ENCODE measurements at places on chromosomes 2 and 18. TPM values are rescaled to one million over a fixed set of nuclear protein-coding genes. Genes with fewer than 3 reads are reported as not detected.

- peak; percentile 45 for DNase-seq
- peaks cover 30% of the 10 kb centered on the region for H3K4me1 ChIP-seq
- H3K4me3 ChIP-seq, result no peak overlapping the region
- no peaks in the 10 kb centered on the region for H3K36me3 ChIP-seq
- H3K27me3 ChIP-seq, result no peaks in the 10 kb centered on the region
Measured at GRCh38 chr2:201419057-201419635, 32.1 kb downstream of the TRAK2 start.

- H3K4me1 ChIP-seq, result no peaks in the 10 kb centered on the region
- peak overlapping the region; percentile 86 for H3K4me3 ChIP-seq
- no peaks in the 10 kb centered on the region for H3K36me3 ChIP-seq
- DNase-seq, result no peak
Measured at GRCh38 chr18:63936932-63937393, 12.1 kb upstream of the HMSD start.

Gene FBXO48
- 0.38 TPM for total RNA-seq

GRCh38 chr2:136582628-136583205 lies 182.6 kb upstream of the THSD7B start:
- DNase-seq, result peak; percentile 6
- H3K27ac ChIP-seq, result no peak overlapping the region
- no peak overlapping the region for H3K4me3 ChIP-seq
- no peaks in the 10 kb centered on the region for H3K36me3 ChIP-seq

GRCh38 chr2:215737477-215737876 lies 275.9 kb downstream of the MREG start:
- peaks cover 18% of the 10 kb centered on the region for H3K4me1 ChIP-seq
- peak overlapping the region; percentile 61 for H3K27ac ChIP-seq
- DNase-seq, result no peak
- H3K4me3 ChIP-seq, result no peak overlapping the region

GRCh38 chr2:20563251-20563650 lies 87.6 kb downstream of the HS1BP3 start:
- H3K27ac ChIP-seq, result no peak overlapping the region
- no peak overlapping the region for H3K4me3 ChIP-seq
- no peaks in the 10 kb centered on the region for H3K36me3 ChIP-seq
- H3K27me3 ChIP-seq, result no peaks in the 10 kb centered on the region

Gene LYG1
- total RNA-seq, result not detected

GRCh38 chr2:74857215-74857614 lies 23.3 kb downstream of the HK2 start:
- peaks cover 7% of the 10 kb centered on the region for H3K4me1 ChIP-seq
- no peak for DNase-seq
- H3K27ac ChIP-seq, result no peak overlapping the region
- peaks cover 31% of the 10 kb centered on the region for H3K36me3 ChIP-seq

GRCh38 chr2:144946263-144946662 lies 426.3 kb upstream of the ZEB2 start:
- H3K36me3 ChIP-seq, result no peaks in the 10 kb centered on the region
- no peak overlapping the region for H3K27ac ChIP-seq
- H3K4me1 ChIP-seq, result peaks cover 41% of the 10 kb centered on the region
- peak; percentile 9 for DNase-seq
- H3K27me3 ChIP-seq, result no peaks in the 10 kb centered on the region

Gene CFC1
- total RNA-seq, result not detected

Gene CDH2
- 165 TPM for total RNA-seq

- H3K27ac ChIP-seq, result no peak overlapping the region
- H3K27me3 ChIP-seq, result no peaks in the 10 kb centered on the region
- no peaks in the 10 kb centered on the region for H3K4me1 ChIP-seq
Measured at GRCh38 chr2:58407487-58407886, 166.4 kb upstream of the FANCL start.

Gene ALPI
- total RNA-seq, result not detected

- no peaks in the 10 kb centered on the region for H3K4me1 ChIP-seq
- DNase-seq, result no peak
- H3K27me3 ChIP-seq, result no peaks in the 10 kb centered on the region
- no peak overlapping the region for H3K27ac ChIP-seq
- no peak overlapping the region for H3K4me3 ChIP-seq
Measured at GRCh38 chr18:1092228-1092627, 187.6 kb downstream of the ADCYAP1 start.

GRCh38 chr2:191108331-191108730 lies 42.5 kb downstream of the STAT4 start:
- H3K36me3 ChIP-seq, result no peaks in the 10 kb centered on the region
- H3K27ac ChIP-seq, result no peak overlapping the region
- no peak for DNase-seq

DNA sequence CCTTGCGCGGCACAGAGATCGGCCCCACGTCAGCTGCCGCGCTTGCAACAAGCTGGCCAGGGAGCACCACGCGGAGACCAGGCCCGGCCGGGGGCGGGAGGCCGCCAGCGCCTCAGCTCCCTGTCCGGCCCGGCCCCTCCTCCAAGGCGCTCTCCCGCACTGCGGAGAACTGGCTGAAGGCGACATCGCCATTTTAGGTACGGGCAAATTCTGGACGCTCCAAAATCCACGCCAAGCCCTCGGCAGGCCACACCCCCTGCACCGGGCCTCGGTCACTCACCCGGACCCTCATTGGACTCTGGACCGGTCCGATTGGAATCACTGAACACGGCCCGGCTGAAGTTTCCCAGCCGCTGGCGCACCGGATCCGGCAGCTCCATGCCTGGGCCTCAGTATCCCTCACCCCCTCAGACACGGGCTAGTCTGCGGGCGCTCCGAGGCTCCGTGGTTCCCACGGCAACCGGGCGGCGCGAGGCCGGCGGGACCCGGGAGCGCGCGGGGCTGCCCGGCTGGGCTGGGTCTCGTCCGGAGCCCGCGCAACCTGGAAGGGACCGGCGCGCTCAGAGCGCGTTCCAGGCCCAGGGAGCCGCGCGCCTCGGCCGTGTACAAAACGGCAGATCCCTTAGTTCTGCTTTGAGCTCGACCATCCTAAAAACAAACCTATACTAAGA lies at the start of gene TMEM17:
TSS of gene TMEM17 (minus strand) at position 446 of the 671 bp plus-strand sequence. CDS start at position 380, 66 bp downstream.
- H3K4me1 ChIP-seq, result peaks cover 25% of the 10 kb centered on the region
- H3K36me3 ChIP-seq, result no peaks in the 10 kb centered on the region
- peak within 1 kb of the TSS; percentile 80 for H3K4me3 ChIP-seq
- peak; percentile 95 for DNase-seq
- peak within 1 kb of the TSS; percentile 80 for H3K27ac ChIP-seq

DNA sequence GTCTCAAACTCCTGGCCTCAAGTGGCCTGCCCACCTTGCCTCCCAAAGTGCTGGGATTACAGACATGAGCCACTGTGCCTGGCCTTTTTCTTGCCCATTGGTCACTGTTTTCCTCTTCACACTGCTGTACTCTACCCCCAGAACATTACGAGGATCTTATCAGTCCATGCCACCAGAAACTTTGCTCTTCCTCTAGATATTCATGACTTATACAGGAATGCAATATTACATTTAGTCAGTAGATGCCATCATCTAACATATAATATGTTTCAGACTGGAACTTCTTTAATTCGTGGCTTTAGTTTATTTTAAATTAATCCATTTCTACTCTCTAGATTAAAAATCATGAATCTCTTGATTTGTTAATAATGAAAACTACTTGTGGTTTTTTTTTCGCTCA lies 135.5 kb downstream of the COMMD1 start:
- no peaks in the 10 kb centered on the region for H3K27me3 ChIP-seq
- H3K27ac ChIP-seq, result no peak overlapping the region
- H3K36me3 ChIP-seq, result no peaks in the 10 kb centered on the region
- no peak overlapping the region for H3K4me3 ChIP-seq
- peaks cover 11% of the 10 kb centered on the region for H3K4me1 ChIP-seq

- no peaks in the 10 kb centered on the region for H3K4me1 ChIP-seq
- no peaks in the 10 kb centered on the region for H3K36me3 ChIP-seq
- H3K4me3 ChIP-seq, result no peak overlapping the region
- no peak overlapping the region for H3K27ac ChIP-seq
- DNase-seq, result no peak
Measured at GRCh38 chr2:151918308-151918707, 90.1 kb upstream of the ARL5A start.

Gene DRC1
- total RNA-seq, result not detected

DNA sequence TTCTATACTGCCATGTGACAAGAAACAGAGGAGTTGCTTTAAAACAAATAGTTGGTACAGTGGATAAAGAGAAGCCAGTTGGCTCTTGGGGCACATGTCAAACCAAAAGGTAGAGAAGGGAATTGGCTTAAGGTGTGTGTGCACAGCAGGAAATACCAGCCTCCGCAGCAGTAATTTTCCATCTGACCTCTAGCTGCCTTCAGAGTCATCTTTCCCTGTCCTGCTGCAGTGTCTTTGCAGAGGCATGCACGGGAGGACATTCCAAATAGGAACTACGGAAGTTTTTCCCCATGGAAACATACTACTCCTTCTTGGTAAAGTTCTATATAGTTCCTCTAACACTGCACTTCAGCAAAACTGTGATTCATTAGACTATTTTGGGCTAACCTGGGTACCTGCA lies 99.5 kb downstream of the RAB3GAP1 start:
- H3K27ac ChIP-seq, result no peak overlapping the region
- H3K4me3 ChIP-seq, result no peak overlapping the region
- no peak for DNase-seq
- H3K36me3 ChIP-seq, result peaks cover 60% of the 10 kb centered on the region

GRCh38 chr2:3465844-3466481 lies 53.4 kb downstream of the ADI1 start:
- no peaks in the 10 kb centered on the region for H3K27me3 ChIP-seq
- DNase-seq, result peak; percentile 97
- H3K36me3 ChIP-seq, result no peaks in the 10 kb centered on the region
- H3K4me3 ChIP-seq, result 0 out of 2 replicates have a peak overlapping the region, but pooled peaks have one; percentile 14

DNA sequence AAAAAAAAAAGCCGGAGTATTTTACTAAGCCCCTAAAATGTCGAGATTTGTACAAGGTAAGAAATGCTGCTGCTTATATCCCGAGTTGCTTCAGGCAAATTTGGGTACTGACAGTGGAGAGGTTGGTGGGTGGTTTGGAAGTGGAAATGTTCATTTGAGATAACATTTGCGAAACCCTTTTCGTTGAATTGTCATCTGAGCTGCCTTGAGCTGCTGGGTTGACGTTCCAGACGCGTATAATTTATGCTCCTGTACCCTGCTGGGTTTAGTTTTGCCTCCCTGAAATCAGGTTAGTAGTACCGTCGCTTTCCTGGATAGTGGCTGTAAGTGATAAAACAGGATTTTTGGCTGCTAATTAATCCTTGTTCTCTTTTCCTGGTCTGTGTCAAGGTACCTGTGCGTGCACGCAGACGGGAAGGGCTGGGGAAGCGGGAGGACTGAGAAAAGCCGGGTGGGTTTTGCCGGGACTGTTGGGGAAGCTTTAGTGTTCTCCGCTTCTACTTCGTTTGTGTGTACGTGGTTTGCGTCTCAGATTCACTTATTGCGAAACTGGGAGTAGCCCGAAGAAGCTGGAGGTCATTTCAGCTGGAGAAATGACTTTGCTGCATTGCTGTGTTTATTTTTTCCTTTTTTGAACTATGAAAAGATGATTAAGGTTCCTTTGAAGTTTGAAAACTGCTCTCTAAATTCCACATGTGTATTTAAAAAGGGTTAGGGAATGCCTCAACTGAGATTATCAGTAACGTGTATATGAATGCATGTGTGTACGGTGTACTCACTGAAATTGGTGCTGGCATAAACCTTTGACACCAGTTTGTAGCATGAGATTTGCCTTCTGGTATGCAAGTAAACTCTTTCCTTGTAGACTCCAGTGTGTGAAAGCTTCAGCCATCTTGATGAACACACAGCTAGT lies 709 bp downstream of the UGP2 start:
- peak; percentile 86 for DNase-seq
- no peaks in the 10 kb centered on the region for H3K27me3 ChIP-seq
- H3K36me3 ChIP-seq, result no peaks in the 10 kb centered on the region
- peaks cover 35% of the 10 kb centered on the region for H3K4me1 ChIP-seq
- H3K4me3 ChIP-seq, result peak overlapping the region; percentile 94
